ENCODE measurements at places on chromosomes 4 and X.

DNA sequence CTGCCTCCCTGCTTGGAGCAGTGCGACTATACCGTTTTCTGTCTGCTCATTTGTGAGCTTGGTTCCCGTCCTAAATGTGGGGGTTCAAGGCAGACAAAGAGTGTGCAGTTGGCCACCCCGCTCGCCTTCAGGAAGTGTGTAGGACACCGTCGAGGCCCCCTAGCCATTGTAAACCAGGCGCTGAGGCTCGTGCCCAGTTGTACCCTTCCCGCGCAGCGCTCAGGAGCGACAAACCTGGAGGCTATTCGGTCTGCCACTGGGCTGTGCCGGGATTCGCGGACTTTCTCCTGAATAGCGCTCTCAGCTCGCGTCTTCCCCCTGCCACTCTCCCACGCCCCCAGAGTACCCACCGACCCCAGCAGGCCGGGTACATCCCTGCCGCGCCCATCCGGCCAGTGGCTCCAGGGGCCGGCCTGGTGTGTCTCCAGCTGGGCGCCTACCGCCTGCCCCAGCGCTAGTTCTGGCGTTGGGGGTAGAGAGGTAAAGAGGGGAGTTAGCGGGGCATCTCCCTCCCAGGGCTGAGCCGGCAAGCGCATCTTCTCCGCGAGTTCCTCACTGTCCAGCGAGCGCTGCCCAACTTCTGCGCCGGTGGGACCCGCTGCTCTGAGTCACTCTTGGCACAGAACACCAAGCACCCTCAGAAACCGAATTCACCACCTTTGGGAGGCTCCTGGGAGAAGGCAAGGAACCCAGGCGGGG is 880 bp upstream of the LONRF3 start:
- DNase-seq: no peak

DNA sequence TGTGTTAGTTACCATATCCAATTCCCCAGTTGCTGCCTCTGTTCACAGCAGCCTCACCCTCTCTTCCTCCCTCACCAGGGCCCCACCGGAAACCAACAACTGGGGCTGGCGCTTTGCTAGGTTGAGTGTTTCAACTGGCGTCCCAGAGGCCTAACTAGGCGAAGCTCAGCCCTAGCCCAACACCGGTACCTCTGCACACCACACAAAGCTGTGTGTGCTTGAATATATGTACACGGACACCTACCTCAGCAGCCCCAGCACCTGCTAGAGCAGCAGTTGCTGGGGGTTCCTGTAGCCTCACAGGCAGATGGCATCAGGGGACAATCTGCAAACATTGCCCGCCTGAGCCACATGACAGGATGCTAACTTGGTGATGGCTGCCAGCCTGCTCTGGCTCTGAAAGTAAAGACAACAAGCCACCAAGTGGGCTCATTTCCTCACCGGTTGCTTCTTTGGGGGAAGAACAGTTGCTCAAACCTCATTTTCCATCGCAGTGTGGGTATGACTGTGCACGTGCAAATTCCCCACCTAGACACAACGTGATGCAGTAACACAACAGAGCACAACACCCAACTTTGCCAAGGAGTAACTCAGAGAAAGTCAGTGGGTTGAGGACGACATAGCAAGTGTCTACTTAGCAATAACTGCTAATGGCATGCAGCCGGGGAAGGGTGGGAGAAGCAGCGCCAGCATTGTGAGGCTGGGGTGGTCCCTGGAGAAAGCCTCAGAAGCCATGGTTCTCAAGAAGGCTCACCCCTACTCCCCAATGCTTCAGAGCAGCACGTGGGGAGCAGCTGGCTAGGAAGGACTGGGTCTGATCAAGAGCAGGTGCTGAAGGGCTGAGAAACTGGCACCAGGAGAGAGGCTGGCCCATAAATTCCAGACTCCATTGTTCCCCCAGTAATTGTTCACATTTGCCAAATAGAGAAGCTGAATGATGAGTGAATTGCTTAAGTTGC is 139.5 kb downstream of the SH3KBP1 start:
- peak; percentile 66 for DNase-seq

GRCh38 chr4:35250761-35251160 is 993.6 kb downstream of the ARAP2 start:
- no peak for DNase-seq

- DNase-seq: no peak
These were observed 66.3 kb upstream of the DIPK2B start for GRCh38 chrX:45267007-45267406.

GRCh38 chrX:38618180-38618579 is 56.8 kb downstream of the TSPAN7 start:
- DNase-seq: no peak

DNA sequence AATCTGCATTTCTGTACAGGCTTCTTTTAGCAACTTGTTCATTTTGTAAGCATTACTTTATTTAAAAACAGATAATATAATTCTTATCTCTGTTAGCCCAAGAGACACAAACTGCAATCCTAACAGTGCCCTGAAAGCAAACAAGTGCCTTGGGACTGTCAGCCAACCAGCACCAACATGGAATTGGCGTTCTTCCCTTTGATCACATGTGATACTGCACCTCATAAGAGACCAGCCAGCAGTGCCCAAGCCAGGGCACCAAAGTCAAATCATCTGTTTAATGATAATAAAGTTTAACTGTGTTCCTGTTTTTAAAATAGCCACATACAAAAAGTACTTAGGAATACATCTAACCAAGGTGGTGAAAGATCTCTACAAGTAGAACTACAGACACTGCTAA is 223.2 kb downstream of the PRDM5 start:
- DNase-seq: no peak

GRCh38 chr4:124579896-124580295 is 132.6 kb downstream of the ANKRD50 start:
- DNase-seq: no peak

DNA sequence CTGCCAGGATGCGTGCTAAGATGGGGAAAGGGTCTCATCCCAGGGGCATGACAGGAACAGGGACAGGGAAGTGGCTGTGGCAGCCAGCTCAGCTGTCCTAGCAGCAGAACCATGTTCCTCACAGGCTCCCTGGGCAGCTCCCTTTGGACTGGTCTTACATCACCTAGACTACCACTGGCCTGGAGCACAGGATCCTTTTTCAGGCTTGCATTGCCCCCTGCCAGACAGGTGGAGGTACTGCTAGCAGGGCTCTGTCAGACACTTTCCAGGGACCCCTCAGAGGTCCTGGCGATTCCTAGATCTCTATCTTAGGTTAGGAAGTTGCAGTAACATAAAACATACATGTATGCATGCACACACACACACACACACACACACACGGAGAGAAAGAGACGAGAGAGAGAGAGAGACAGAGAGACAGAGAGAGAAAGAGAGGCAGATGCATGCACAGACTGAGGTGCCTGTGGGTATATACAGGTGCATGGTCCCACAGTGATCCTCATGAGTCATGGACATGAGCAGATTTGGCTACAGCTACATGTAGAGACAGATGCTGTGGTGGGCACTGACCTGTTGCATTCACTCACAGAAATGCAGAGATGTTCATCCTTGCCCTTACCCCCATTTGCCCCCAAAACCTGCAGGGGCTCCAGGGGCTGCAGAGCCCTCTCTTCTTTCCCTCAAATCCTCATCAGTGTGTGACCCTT is 63.6 kb downstream of the STARD8 start:
- DNase-seq: no peak

DNA sequence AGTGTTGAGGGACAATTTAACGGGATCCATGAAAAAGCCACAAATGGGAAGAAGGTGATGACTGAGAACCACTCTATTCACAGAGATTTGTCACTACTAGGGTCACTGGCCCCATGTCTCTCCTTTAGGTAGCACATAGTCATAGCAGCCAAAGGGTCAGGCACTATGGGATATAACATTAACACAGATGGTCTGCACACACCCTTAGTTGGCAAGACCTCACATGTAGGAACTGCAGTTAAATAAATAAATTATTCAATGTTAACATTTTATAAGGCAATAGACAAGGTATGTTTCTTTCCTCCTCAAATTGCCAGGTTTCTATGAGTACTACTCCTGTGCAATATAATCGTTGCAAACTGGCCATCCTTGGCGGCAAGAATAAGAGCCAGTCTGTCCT is 10.9 kb downstream of the RASGEF1B start:
- DNase-seq: no peak

DNA sequence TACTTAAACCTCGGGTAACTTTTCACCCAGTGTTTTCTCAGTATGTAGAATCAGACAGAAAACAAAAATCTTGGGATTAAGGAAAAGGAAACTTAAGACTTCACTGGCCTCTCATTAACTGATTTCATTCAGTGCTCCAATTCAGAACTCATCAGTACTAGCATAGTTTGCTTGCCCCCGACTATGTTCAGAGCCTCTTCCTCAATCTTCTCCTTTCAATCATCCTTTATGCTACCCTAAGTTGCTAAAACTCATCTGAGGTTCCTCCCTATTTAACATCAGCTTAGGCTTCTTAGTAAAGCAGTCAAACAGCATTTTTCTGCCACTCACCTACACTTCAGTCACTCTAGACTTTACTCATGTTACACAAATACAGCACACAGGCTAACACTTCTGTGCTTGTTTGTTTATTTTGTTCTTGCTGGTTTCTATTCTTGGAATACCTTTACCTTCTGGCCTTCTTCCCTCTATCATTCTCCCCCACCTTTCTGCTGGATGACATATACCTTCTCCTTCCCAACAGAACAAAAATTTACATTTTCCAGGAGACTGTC is 163.0 kb upstream of the TLL1 start:
- DNase-seq: no peak

GRCh38 chr4:187125062-187125461 is 401.4 kb upstream of the FAT1 start:
- DNase-seq: no peak

GRCh38 chr4:83473966-83474365 is 10.9 kb downstream of the ABRAXAS1 start:
- DNase-seq: no peak

DNA sequence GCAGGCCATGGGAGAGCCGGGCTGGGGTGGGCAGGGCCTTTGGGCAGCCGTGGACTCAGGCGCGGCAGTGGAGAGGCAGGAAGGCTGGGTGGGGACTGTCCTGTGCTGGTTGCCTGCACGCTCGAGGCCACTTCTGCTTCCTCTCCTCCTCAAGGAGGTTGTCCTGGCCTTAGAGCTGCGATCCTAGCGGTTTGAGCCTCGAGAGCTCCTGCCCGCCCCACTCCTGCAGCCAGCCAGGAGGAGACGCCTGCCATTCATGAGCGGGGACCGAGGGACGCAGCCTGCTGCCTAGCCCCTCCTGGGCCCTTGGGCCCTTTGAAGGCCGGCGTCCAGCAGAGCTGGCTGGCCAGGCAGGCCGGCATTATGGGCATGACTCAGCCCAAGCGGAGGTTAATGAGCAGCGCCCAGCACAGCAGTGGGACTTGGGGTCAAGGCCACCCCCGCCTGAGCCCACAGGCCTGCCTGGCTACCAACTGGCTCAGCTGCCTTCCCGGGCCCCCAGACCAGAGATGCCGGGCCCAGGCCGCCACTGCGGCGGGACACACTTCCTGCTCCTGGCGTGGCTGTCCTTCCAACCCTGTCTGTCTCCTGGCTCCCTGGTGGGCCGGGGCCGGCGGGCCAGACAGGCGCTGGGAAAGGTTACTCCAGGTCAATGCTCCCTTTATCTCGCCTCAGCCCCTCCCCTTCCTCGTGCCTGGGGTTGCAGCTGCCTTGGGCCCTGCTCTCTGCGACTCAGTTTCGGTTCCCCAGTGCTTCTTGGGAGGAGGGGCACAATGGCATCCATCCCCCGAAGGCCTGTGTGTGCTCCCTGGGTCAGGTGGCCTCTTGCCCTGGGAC is 1.8 kb downstream of the ABCD1 start:
- DNase-seq: peak; percentile 25

DNA sequence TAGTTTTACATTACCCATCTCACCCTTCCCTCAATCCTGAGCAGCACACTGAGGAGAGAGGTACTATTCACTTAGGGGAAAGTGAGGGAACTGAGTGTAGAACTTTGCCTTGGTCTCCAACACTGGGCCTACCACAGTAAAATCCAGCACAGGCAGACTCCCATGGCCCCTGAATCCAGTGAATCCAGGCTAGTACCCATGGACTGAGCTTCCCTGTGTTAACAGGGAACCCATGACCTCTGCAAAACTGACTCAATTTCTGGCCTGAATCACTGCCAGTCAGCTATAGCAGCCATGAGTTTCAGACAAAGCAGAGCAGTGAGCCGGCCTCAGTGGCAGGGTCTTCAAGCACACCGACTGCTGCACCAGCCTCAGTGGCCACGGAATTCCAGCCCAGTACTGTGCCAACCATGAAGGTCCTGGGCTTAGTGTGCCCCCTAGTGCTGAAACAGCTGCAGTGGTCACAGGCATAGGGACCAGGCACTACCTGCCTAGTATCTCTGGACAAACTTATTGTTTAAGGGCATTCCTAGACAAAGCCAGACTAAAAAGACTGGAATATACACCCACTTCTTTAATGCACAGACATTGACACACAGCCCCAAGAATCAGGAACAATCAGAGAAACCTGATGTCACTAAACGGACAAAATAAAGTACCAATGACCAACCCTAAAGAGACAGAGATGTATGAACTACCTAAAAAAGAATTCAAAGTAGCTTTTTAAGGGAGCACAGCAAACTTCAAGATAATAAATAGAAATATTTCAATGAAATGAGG is 127.4 kb upstream of the RPL34 start:
- peak; percentile 36 for DNase-seq

DNA sequence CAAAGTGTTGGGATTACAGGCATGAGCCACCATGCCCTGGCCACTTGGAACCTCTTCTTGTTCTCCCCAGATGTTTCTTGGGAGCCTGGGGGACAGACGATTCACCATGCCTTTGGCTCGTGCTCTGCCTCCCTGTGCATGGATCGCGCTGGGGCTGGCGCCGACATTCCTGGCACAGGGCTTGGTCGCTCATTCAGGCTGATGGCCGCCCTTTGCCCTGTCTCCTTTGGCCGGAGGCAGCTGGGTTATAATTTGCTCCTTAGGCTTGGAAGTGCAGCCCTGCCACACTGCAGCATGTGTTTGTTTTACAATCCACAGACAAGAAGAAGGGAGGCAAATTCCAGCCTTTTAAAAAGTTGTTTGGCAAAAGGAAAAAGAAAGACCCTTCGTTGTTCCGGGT is 115.3 kb downstream of the AASDH start:
- DNase-seq: no peak

DNA sequence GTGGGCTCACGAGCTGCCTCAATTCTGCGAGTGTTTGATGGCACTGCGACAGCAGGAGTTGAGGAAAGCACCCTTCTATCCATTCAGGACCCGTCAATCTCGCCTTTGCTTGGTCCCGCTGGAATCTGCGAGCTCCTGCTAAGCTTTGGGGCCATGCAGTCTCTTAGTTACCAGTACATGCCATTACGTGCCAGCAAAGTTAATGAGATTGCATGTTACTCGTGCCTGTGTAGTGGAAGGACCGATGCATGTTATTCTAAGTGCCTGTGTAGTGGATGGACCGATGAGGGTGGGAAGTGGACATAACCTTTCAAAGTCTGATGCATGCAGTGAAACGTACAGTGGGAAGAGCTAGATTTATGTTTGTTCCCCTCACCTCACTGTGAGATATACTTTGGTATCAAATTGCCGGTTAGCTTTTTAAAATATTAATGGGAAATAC is 569 bp downstream of the RPS3A start:
- DNase-seq: no peak

- DNase-seq: no peak
These were observed 164.7 kb upstream of the SLC7A11 start for GRCh38 chr4:138406876-138407275.
